Stimulated activated CD8-positive, alpha-beta memory T cell treated with anti-CD3 and anti-CD28 coated beads, Interleukin-2, amount 100 ng/mL, for 48 hours (primary cell): ENCODE measurements at places on chromosomes 13 and 19.

DNA sequence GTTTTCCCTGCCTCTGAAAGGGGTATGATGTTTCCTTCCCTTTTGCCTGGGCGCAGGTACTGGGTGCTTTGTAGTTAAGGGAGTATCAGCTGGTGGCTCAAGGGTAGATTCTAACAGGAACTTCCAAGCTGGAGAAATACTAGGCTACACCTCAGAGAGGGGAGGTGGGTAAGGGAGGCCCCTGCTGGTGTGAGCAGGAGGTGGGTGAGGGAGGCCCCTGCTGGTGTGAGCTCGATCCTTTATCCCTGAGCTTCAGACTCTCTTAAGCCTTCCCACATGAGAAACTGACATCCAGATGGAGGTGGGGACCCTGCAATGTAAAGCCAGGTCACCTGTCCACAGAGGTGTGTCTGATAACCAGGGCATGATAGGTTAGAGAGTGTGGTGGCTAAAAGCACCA lies 32.1 kb downstream of the CYP2B6 start:
- DNase-seq: no peak

DNA sequence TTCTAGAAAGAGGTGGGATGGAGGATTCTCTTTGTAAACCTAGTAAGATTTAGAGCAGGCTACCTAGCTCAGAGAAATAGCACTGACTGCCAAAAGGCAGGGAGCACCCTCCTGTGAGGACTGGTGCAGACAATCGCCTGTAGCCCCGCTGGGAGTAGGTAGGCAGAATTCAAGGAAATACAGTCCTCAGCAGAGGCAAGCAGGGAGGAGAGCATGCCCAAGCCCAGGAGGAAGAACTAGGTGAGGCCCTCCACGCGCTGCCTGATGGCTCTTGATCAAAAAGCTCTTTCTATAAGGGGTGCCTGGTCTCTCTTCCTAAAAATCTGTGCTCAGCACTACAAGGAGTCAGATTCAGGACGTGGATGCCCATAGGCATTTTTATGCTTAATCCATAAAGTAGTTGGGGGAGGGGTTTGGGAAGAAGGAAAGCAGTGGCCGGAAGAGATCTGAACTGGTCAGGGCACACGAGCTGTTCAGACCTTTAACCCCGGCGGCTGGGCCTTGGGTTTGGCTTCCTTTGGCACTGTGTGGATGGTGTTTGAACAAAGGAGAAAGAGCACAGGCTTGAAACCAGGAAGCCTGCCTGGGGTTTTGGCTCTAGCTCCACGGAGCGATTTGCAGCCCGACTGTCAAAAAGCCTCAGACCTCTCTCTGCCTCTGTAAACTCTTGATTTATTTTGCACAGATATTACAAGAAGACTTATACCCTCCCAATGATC lies 320.6 kb downstream of the FOXO1 start:
- DNase-seq: no peak

GRCh38 chr19:32998722-32999121 lies 26.7 kb downstream of the FAAP24 start:
- no peak for DNase-seq

DNA sequence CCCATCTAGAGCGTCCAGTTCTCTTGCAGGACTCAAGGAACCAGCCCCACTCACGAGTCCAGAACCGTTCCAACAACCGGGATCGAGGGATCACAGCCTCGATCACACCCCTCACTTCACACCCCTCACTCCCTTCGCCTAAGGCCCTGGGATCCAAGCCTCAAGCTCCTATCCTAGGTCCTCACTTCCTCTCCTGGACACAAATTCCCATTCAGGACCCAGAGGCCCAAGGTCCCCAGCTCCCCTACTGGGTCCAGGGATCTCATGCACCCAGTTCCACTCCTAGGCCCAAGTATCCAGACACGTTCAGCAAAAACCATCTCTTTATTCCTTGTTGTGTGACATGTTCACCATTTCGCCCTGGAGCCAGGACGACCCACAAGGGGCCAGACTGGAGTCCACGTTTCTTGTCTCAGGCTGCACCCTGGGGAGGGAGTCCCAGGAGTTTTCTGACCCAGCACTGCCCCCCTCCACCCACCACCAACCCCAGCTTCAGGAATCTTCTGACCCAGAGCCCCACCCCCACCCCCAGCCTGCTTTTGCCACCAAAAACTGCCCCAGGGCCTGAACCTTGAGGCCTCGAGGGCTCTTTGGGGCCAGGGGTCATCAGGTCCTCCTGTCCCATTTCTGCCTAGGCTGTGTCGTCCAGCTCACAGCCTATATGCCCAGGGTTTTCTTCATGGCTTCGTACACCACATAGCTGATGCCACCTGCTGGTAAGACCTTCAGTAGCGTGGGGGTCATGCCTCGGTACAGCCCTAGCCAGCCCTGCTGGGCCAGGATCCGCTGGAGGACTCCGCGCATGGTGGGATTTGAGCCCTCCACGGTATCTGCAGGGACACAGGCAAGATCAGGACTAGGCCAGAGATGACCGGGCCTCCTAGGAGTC lies 1.4 kb upstream of the KHSRP start:
- no peak for DNase-seq

- DNase-seq: no peak
Observed at GRCh38 chr13:79393564-79394249, 12.3 kb downstream of the RBM26 start.

- DNase-seq: no peak
Observed at GRCh38 chr19:54178581-54179261, 5.8 kb upstream of the TMC4 start.

GRCh38 chr13:105509981-105510762 lies 1025.3 kb downstream of the EFNB2 start:
- DNase-seq: no peak

DNA sequence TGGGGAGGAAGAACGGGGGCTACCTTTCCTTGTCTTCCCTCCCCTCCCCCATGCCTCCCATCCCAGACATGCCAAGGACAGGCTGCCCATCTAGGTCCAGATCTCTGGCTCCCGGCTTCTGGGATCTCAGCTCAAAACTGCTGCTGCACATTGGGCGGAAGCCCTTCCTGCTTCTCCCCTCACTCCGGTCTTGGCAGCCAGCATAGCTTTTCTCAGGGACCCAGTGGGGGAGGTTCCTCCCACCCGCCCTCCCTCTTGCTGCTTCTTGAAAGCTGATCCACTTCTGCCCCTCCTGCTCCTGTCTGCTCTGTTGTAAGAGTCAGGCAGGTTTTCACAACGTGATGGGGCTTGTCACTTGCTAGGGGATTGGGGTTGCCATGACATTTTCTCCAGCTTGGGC lies 21.7 kb upstream of the RNF17 start:
- DNase-seq: no peak
